Upper lobe of left lung (tissue), 6 donors: ENCODE measurements at places on chromosomes 3 and 15. TPM values are rescaled to one million over a fixed set of nuclear protein-coding genes. Genes with fewer than 3 reads are reported as not detected.

TFG gene
- total RNA-seq = 87.4 TPM

DNA sequence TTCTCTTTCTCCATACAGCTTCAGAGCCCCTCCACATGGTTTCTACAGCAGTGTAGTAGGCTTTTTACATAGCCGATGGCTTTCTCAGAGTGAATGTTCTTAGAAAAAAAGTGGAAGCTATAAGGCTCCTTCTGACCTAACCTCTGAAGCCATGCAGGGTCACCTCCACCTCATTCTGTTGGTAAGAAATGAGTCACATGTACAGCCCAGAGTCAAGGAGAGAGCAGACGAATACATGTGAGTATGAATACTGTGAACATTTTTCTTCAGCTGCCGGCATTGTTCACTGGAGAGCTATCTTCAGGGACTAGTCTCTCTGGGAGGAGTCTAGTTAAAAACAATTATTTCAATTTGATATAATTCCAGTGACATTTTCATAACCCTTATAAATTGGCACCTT is 68.2 kb upstream of the THRB start:
- DNase-seq = no peak
- H3K4me1 ChIP-seq = no peaks in the 10 kb centered on the region
- no peaks in the 10 kb centered on the region for H3K36me3 ChIP-seq
- no peak overlapping the region for H3K4me3 ChIP-seq

DNA sequence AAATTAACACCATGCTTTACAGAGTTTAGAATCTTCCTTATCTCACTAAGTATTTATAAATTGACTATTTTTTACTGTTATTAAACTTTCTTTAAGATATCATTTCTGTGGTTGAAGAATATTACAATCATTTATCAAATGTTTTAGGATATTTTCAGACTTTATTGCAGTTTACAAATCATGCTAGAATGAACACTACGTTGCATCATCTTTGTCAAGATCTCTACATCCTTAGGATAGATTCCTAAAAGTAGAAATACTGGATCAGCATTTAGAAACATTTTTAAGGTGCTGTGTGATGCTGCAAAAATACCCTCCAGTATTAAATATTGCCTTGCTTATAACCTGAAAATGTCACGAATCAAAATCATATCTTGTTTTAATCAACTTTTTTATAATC is 2.5 kb upstream of the PLD1 start:
- H3K4me1 ChIP-seq = peaks cover 15% of the 10 kb centered on the region
- H3K4me3 ChIP-seq = no peak overlapping the region
- no peak overlapping the region for H3K27ac ChIP-seq
- no peaks in the 10 kb centered on the region for H3K27me3 ChIP-seq
- no peak for DNase-seq
- no peaks in the 10 kb centered on the region for H3K36me3 ChIP-seq

GRCh38 chr3:11671648-11672100 is 28.0 kb upstream of the VGLL4 start:
- H3K4me1 ChIP-seq = peaks cover 17% of the 10 kb centered on the region
- no peak overlapping the region for H3K4me3 ChIP-seq
- no peaks in the 10 kb centered on the region for H3K27me3 ChIP-seq
- H3K27ac ChIP-seq = no peak overlapping the region
- DNase-seq = no peak
